ENCODE measurements at places on chromosomes 4 and X. TPM values are rescaled to one million over a fixed set of nuclear protein-coding genes. Genes with fewer than 3 reads are reported as not detected.

GRCh38 chr4:155738548-155738947 lies 20.3 kb upstream of the GUCY1B1 start:
- DNase-seq = no peak
- H3K4me1 ChIP-seq = no peaks in the 10 kb centered on the region
- H3K27me3 ChIP-seq = no peaks in the 10 kb centered on the region
- no peak overlapping the region for H3K4me3 ChIP-seq

DNA sequence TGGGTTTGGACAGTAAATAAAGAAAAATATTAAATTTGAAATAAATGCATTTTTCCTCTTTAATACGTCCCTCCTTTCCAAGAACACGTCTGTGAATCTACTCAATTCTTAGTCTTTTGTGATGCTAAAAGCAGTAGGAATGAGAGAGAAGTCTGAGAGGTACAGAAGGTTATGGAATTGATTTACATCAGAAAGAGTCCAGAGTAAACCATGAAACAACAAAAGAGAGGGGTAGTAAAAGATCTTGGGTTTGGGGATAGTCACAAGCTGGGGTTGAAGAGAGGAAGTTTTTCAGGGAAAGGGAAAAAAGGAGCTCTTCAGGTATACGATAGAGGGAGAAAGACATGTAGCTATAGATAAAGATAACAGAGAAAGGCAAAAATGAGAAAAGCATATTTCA lies 215.4 kb downstream of the RAB28 start:
- no peaks in the 10 kb centered on the region for H3K27me3 ChIP-seq
- no peak overlapping the region for H3K4me3 ChIP-seq
- no peaks in the 10 kb centered on the region for H3K4me1 ChIP-seq
- no peak for DNase-seq

DNA sequence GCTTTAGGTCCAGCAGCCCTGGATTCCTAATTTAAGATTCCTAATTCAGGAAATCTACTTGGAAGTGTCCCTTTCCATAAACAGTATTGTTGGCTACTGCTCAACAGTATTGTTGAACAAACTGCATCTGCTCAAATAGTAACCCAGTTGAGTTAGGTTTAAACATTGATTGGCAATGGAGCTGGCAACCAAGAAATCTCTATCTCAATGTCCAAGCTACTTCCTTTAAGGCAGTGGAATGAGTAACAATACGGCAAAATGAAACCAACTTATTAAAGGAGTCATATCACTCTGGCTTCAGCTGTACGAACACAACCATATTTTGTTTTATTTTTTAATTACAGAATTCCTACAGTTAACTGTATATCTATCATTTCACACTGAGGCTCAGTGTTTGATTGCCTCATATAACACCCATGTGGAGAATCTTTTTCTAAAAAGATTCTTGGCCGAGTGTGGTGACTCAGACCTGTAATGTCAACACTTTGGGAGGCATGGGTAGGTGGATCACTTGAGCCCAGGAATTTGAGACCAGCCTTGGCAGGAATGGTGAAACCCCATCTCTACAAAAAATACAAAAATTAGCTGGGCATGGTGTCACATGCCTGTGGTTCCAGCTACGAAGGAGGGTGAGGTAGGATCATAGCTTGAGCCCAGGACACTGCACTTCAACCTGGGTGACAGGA lies 71.7 kb upstream of the IL13RA1 start:
- H3K4me1 ChIP-seq = no peaks in the 10 kb centered on the region
- H3K36me3 ChIP-seq = peaks cover 37% of the 10 kb centered on the region
- H3K4me3 ChIP-seq = no peak overlapping the region
- H3K27me3 ChIP-seq = no peaks in the 10 kb centered on the region
- no peak overlapping the region for H3K27ac ChIP-seq

GRCh38 chr4:36753048-36753447 lies 471.6 kb downstream of the DTHD1 start:
- H3K27me3 ChIP-seq = no peaks in the 10 kb centered on the region
- no peaks in the 10 kb centered on the region for H3K4me1 ChIP-seq
- no peak for DNase-seq
- H3K4me3 ChIP-seq = no peak overlapping the region

DNA sequence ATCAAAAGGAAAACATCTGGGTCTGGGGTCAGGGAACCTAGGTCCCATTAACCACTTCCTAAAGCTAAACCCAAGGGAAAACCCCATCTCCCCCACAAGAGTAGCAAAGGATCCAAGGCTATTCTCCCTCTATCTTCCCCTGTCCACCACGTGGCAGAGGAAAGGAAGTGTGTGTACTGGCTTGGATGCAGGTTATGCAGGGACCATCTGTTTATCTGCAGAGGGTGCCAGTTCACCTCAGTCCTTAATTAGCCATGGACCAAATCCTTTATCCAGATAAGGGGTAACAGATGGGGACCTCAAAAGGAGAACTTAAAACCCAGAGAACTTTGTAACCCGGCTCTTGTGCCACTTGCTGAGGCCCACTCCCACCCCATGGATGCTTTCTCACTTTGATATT lies 135.3 kb downstream of the ZNF518B start:
- no peak overlapping the region for H3K4me3 ChIP-seq
- H3K4me1 ChIP-seq = no peaks in the 10 kb centered on the region
- no peak overlapping the region for H3K27ac ChIP-seq
- H3K27me3 ChIP-seq = no peaks in the 10 kb centered on the region
- no peaks in the 10 kb centered on the region for H3K36me3 ChIP-seq

DNA sequence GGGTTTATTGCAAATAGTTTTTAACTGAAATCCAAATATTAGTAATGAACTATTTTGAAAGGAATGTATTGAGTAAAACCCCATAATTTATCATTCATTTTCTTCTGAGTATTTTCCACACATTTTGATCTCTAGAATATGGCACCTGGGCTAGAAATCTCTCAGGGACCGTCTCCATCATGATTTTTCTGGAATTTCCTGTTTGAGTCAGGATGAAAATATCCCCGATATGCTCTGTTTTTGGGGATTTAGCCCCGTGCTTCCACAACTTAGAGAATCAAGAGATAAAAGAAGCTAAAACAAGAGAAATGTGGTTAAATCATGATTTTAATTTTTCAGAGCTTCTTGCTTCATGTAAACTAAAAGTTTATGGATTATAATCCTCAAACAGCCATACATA lies 114.2 kb downstream of the SPCS3 start:
- no peaks in the 10 kb centered on the region for H3K27me3 ChIP-seq
- no peak overlapping the region for H3K27ac ChIP-seq
- H3K36me3 ChIP-seq = no peaks in the 10 kb centered on the region
- no peak overlapping the region for H3K4me3 ChIP-seq

The PDZD11 gene
- 28.9 TPM for total RNA-seq

GRCh38 chr4:88967883-88968331 lies 89.1 kb downstream of the FAM13A start:
- DNase-seq = no peak
- no peak overlapping the region for H3K4me3 ChIP-seq
- no peaks in the 10 kb centered on the region for H3K27me3 ChIP-seq
- no peak overlapping the region for H3K27ac ChIP-seq
- H3K4me1 ChIP-seq = no peaks in the 10 kb centered on the region
- no peaks in the 10 kb centered on the region for H3K36me3 ChIP-seq

The UGT2A1 gene
- not detected for total RNA-seq

GRCh38 chr4:182478475-182478874 lies 235.3 kb downstream of the TENM3 start:
- H3K36me3 ChIP-seq = no peaks in the 10 kb centered on the region
- no peaks in the 10 kb centered on the region for H3K27me3 ChIP-seq
- no peak overlapping the region for H3K27ac ChIP-seq
- DNase-seq = no peak

- H3K27me3 ChIP-seq = no peaks in the 10 kb centered on the region
- no peak overlapping the region for H3K4me3 ChIP-seq
- DNase-seq = no peak
- no peaks in the 10 kb centered on the region for H3K4me1 ChIP-seq
- H3K27ac ChIP-seq = no peak overlapping the region
- no peaks in the 10 kb centered on the region for H3K36me3 ChIP-seq
These were observed 24.8 kb downstream of the PDGFC start for GRCh38 chr4:156946516-156947424.

DNA sequence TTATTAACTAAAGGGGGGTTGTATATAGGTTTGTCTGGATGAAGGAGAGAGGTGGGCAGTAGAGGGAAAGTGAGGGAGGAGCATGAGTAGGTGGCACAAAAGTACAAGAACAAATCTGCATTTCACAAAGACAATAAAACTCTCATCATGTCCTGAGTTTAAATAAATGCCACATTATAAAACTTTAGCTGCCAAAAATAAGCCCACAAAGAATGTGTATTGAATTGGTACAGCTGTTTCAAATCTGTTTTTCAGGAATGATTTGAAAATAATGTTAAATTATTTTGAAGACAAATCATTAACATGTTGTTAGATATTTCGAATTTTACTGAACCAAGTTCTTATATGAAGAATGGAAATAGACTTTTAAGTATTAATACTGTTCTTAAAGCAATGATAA lies 5.8 kb downstream of the CNKSR2 start:
- H3K27ac ChIP-seq = no peak overlapping the region
- DNase-seq = no peak
- H3K4me1 ChIP-seq = no peaks in the 10 kb centered on the region
- H3K36me3 ChIP-seq = no peaks in the 10 kb centered on the region

GRCh38 chrX:75228854-75229253 lies 45.0 kb upstream of the UPRT start:
- H3K27ac ChIP-seq = no peak overlapping the region
- no peak for DNase-seq
- no peaks in the 10 kb centered on the region for H3K27me3 ChIP-seq

The PCDH10 gene
- total RNA-seq = not detected

DNA sequence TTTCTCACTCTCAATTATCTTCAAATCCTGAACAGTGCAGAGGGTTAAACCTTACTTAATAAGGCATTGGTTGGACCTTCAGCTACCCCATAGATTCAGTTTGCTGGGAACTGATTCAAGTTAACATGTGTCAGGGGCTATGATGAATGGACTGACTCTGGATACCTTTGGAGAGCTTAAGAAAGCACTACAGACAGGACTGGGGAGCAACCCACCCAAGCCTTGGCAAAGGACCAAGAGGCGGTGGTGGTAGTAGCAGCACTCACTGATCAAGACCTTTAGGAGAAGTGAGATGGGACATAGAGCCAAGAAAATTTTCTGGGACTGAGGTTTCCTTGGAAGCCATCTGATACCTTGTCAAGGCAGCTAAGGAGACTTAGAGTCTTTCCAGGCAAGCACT lies 43.0 kb upstream of the TAPT1 start:
- H3K4me1 ChIP-seq = no peaks in the 10 kb centered on the region
- no peak for DNase-seq
- H3K27ac ChIP-seq = no peak overlapping the region
- H3K27me3 ChIP-seq = no peaks in the 10 kb centered on the region

- DNase-seq = no peak
- H3K27me3 ChIP-seq = no peaks in the 10 kb centered on the region
- H3K4me3 ChIP-seq = no peak overlapping the region
These were observed 11.6 kb upstream of the SCD5 start for GRCh38 chr4:82810176-82810575.

DNA sequence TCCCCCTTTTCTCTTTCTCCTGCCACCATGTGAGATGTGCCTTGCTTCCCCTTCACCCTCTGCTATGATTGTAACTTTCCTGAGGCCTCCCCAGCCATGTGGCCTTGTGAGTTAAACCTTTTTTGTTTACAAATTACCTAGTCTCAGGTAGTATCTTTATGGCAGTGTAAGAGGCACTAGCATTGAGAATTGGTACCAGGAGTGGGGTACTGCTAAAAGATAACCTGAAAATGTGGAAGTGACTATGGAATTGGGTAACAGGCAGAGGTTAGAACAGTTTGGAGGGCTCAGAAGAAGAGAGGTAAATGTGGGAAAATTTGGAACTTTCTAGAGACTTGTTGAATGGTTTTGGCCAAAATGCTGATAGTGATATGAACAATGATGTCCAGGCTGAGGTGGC lies 182.0 kb downstream of the CHM start:
- no peaks in the 10 kb centered on the region for H3K27me3 ChIP-seq
- H3K36me3 ChIP-seq = no peaks in the 10 kb centered on the region
- no peak for DNase-seq
- no peak overlapping the region for H3K4me3 ChIP-seq

The CYBB gene
- total RNA-seq = 3.0 TPM

- H3K36me3 ChIP-seq = no peaks in the 10 kb centered on the region
- H3K4me3 ChIP-seq = no peak overlapping the region
- H3K27me3 ChIP-seq = no peaks in the 10 kb centered on the region
- no peak for DNase-seq
- H3K27ac ChIP-seq = no peak overlapping the region
These were observed 210.7 kb downstream of the BMPR1B start for GRCh38 chr4:94968493-94968892.
